ENCODE measurements at places on chromosomes 7 and 10.

DNA sequence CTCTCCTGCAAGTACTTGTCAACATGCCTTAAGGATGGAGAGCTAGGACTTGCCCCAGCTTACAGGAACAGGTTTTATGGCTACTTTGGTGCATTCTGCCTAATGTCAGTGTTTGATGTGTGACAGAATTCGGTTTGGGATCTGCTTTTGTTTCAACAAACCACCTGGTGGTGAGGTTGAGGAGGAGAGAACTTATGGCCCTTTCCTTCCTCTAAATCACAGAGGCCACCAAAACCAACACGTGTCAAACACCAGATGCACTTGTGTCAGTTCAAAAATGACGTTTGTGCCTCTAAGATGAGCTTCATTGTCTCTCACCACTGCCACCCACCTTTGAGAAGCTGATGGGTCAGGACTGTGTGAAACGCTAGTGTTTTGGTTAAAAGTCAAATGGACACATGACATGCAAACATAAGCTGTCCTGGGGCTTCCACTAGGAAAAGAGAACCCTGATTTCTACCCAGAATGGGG, 83.9 kb downstream of the OSBPL3 start:
- no peak for DNase-seq

- no peak for DNase-seq
These were observed 98.7 kb upstream of the DOCK1 start for GRCh38 chr10:126806498-126806897.

- no peak for DNase-seq
These were observed 26.9 kb downstream of the FKBP6 start for GRCh38 chr7:73354821-73355220.

GRCh38 chr10:28387140-28387539, 84.3 kb upstream of the MPP7 start:
- DNase-seq: no peak

DNA sequence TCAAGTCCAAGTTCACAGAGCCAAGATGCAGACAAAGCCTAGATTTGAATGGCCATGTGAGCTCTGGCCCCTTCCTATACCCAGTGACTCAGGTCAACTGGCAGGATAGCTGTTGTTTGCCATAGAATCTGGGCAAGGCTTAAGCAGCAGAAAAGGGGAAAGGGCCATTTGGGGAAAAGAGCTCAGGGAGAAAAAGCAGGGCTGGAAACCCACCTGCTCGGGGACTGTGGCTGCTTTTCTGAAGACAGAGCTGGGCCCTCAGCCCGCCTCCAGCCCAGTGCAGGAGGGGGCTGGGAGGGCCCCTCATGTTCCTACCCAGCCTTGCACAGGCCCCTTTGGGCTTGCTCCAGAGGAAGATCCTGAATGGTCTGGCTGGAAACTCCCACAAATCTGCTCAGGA, 32.6 kb upstream of the HABP2 start:
- DNase-seq: no peak

DNA sequence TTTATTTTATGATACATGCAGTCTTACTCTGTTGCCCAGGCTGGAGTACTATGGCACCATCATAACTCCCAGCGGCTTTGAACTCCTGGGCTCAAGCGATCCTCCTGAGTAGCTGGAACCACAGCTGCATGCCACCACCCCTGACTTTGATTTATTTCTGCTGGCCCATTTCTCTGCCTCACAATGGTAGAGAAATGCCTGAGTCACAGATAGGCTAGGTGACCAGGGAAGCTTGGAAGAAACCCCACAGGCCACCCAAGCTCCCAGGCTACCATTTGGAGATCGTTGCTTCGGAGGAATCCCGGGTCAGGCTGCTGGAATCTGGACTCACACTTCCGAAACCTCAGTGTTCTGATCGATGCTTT, 17.4 kb upstream of the BAIAP2L1 start:
- no peak for DNase-seq

- DNase-seq: no peak
These were observed 474.2 kb downstream of the CALN1 start for GRCh38 chr7:71937840-71938371.

- DNase-seq: no peak
These were observed 8.5 kb upstream of the AQP1 start for GRCh38 chr7:30903146-30903545.

GRCh38 chr7:50352282-50352681, 47.8 kb downstream of the IKZF1 start:
- DNase-seq: no peak

DNA sequence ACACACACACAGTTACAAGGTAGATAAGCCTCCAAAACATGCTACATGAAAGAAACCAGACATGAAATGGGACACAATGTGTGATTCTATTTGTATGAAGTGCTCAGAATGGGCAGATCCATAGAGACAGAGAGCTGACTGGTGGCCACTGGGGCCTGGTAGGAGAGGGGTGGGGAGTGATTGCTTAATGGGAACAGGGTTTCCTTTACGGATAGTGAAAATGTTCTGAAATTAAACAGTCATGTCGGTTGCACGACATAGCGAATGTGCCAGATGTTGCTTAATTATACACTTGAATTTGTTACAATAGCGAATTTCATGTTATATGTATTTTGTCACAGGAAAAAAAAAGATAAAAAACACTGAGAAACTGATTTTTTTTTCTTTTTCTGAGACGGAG, 122.3 kb downstream of the SPDYE5 start:
- DNase-seq: no peak

DNA sequence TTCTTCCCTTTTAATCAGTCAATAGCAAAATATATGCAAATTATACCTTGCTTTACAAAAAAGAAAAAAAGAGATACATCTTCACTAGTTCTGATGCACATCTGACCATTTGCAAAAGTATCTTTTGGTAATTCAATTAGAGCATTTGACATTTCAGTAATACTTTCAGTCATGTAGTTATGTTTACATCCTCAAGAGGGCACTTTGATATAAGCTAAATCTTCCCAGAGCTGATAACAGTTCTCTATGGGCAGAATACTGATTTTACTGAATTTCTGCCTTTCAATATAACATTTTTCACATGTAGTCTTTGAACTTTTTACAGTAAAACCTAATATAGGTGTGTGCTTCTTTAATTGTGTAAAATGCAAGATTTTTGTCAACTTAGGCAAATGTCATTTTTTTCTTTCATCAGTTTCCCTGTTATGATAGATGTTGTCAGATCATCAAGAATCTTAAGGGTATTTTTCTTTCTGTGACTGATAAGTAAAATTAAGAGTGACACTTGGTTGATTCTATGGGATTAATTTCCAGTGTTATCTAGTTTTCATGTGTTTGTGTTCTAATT, 703.5 kb upstream of the SEMA3D start:
- peak; percentile 15 for DNase-seq

- DNase-seq: no peak
These were observed at the start of gene GALNT17 for GRCh38 chr7:71132127-71132376. Gene GALNT17 (plus strand): TSS chr7:71132144.

DNA sequence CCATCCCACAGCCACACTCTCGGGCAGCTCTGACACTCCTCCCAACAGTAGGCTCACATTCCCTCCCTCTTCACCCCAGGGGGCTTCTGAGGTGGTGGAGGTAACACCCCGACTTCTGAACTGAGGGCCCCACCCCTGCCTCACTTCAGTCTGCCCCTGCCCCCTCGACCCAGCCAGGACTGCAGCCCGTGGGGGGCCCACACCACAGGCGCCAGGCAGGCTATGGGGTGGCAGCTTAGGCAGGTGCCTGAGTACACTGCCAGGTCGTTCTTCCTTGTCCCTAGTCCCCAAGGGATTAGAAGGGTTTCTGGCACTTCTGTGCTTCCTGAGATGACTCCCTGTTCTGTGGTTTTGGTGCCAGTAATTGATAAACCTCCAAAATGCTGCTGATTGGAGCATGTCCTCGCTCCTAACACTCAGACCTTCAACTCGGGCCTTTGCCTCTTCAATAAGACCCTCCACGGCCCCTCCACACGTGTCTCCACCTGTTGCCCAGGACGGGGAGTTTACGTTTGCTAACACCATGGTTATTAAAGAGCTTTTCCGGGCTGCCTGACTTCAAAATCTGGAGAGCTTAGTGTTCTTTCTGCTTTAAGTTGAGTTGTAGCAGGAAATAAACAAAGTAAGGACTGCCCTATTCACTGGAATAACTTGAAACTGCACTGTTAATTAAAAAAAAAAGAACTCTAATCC, 23.8 kb upstream of the LARP4B start:
- DNase-seq: no peak

GRCh38 chr10:98384531-98385133, 30.4 kb downstream of the PYROXD2 start:
- DNase-seq: no peak

- no peak for DNase-seq
These were observed 12.2 kb downstream of the PDZD8 start for GRCh38 chr10:117363028-117363427.

GRCh38 chr10:44859546-44860285, 51.4 kb upstream of the TMEM72 start:
- no peak for DNase-seq

DNA sequence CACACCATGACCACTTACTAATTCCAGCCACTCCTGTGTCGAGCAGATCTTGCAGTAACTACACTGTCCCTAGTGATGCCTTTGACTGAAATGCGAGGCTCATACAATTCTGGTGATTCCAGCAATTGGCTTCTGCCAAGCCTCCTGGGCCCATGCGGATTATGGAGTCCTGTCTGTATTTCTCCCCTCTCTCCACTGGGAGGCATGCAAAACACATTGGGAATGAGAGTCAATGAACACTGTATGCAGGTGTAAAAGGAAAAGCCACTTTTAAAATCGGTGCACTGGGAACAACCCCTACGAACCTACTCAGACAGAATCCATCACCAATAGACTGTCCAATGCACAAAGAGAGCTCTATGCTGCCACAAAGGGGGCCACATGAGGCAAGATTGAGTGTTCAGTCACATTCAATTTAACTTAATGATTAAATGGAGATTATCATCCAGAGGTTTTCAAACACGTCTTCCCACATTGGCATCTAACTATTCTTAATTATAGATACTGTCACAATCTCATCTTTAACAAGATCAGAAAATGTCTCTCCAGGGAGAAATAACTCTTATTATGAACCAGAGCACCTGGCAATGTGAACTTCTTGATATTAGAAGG, 550.6 kb downstream of the GLRX3 start:
- peak; percentile 11 for DNase-seq

DNA sequence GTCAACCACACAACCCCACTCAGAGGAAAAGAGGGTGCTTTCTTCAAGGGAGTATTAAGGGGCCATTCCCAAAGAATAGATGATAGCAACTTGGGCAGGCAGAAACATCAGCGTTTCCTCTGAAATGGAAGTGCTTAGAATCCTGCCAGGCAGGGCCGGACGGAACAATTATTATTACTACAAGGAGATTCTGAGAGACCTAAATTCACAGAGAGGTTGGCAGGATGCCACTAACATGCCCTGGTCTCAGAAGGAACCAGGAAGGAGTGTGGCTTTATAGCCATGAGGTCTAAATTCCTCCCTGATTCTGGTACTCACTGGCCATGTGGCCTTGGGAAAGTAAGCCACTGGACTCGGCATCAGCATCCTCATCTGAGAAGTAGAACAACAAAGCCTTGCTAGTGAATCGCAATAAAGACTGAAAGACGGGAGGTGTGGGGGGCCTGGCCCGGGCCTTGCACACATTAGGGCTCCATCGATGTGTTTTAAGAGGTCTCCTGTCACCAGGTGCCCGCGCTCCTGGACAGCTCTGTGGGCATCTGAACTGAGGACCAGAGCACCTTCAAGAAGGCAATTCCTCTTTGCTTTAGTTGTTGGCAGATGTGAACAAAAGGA, 131.5 kb downstream of the OAT start:
- no peak for DNase-seq

- no peak for DNase-seq
These were observed 30.8 kb upstream of the FXYD4 start for GRCh38 chr10:43340619-43341018.

GRCh38 chr7:69812756-69813155, 214.5 kb downstream of the AUTS2 start:
- DNase-seq: no peak

- peak; percentile 94 for DNase-seq
These were observed 11.4 kb downstream of the ATG9B start for GRCh38 chr7:151012911-151013347.

GRCh38 chr7:51374936-51375335, 58.3 kb upstream of the COBL start:
- no peak for DNase-seq

DNA sequence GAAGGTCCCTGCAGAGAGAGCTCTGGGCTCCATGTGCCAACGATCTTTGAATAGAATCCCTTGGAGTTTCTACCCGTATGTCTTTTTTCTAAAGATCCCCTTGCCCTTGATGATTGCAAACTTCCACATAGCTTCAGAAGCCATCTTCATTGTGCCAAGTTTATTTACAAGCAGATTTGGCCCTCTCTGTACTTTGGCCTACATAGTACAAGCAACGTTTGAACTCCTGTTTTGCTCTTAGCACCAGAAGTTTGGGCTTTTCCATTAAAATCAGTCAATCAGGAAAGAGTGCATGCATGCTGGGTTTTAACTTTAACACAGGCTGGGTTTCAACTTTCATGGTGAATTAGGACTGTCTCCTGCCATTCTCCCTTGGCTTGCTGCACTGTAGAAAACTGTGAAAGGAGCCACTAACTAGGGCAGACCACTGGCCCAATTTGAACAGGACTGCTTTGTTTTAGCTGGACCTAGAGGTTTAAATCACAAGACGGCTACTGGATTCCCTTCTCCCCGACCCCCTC, 557.6 kb upstream of the GALNT17 start:
- no peak for DNase-seq

GRCh38 chr7:153084278-153084677, 324.7 kb downstream of the ACTR3B start:
- no peak for DNase-seq

- DNase-seq: no peak
These were observed 155.7 kb downstream of the MGMT start for GRCh38 chr10:129622736-129623135.

DNA sequence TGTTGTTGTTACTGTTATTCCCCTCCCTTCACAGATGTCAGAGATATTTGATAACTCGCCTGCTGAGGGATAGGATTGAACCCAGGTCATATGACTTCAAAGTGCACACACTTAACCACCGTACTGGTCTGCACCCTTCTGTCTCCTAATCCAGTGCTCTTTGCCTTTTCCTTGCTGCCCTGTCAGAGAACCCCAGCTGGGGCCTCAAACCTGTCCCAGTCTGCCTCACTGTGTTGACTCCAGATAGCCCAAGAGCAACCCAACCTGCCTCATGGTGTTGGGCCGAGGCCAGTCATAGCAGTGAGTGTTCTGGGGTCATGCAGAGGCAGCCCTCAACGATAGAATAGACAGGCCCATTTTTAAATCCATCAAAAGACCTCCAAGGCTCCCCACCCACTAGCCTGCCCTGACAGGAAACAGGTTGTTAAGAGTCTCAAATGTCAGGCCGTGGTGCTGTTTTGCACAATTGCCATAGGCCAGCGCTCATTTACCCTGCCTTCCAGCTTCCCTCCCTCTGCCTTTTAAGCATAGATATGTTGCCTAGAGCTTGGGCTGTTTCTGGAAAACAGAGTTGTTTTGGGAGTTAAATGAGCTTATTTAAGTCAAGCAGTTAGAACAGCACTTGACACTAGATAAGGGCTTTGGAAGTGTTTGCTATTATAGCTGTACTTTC, 37.0 kb upstream of the PDCD4 start:
- peak; percentile 29 for DNase-seq

GRCh38 chr7:103149808-103150180, 895 bp upstream of the NAPEPLD start:
- no peak for DNase-seq
